Fibroblast of skin of abdomen (primary cell): ENCODE measurements at places on chromosomes 7 and 10.

- DNase-seq: no peak
Measured at GRCh38 chr10:132535065-132535651, 2.4 kb upstream of the INPP5A start.

GRCh38 chr7:103447073-103447960 is 1.3 kb upstream of the SLC26A5 start:
- peak; percentile 19 for DNase-seq

DNA sequence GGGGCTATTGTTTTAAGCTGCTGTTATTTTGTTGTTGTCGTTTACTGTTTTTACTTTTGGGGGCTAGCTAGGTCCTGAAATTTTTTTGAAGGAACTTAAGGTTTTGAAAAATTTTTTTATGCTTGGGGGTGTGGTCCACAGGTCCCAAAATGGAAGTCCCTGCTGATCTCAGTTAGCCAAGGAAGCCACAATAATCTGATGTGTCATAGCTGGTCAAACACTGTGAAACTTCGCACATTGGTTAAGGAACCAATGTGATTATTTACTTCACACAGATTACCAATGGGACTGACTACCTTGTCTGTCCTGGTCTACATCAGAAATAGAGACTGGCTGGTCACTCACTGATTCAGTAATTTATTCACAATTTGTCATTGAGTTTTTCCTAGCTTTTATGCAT is 29.5 kb upstream of the HYCC1 start:
- DNase-seq: no peak

- DNase-seq: no peak
Measured at GRCh38 chr7:125256446-125256845, 326.8 kb upstream of the POT1 start.

GRCh38 chr10:79268742-79269141 is 78.5 kb upstream of the PPIF start:
- no peak for DNase-seq

GRCh38 chr7:126535176-126535575 is 717.6 kb downstream of the GRM8 start:
- DNase-seq: no peak

DNA sequence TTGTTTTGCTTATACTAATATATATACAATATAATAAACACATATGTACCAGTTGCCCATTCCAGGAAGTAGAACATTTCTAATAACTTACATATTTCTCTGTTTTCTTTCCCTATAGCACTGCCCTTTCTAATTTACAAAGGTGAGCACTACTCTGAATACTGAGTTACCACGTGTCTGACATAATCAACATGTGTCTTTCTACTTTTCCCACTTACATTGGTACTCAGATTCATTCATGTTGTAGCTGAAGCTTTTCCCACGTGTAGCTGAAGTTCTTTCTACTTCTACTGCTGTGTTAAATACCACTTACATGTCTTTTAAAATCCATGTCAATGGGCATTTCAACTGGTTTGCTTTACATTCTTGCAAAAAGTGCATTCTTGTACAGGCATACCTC is 317.3 kb downstream of the DGKB start:
- no peak for DNase-seq

GRCh38 chr7:156055206-156055822 is 243.1 kb upstream of the SHH start:
- DNase-seq: no peak

GRCh38 chr10:104309980-104310978 is 28.0 kb downstream of the ITPRIP start:
- DNase-seq: peak; percentile 71

GRCh38 chr7:110386006-110386405 is 704.9 kb upstream of the LRRN3 start:
- DNase-seq: no peak

- peak; percentile 33 for DNase-seq
Measured at GRCh38 chr10:14822879-14823755, 14.7 kb downstream of the CDNF start.

- DNase-seq: no peak
Measured at GRCh38 chr10:38027986-38028385, 17.5 kb downstream of the ZNF33A start.
